T1000 (cell line): ENCODE measurements at places on chromosomes 2 and 18.

- DNase-seq: no peak
Measured at GRCh38 chr18:77099485-77100370, 32.9 kb downstream of the MBP start.

DNA sequence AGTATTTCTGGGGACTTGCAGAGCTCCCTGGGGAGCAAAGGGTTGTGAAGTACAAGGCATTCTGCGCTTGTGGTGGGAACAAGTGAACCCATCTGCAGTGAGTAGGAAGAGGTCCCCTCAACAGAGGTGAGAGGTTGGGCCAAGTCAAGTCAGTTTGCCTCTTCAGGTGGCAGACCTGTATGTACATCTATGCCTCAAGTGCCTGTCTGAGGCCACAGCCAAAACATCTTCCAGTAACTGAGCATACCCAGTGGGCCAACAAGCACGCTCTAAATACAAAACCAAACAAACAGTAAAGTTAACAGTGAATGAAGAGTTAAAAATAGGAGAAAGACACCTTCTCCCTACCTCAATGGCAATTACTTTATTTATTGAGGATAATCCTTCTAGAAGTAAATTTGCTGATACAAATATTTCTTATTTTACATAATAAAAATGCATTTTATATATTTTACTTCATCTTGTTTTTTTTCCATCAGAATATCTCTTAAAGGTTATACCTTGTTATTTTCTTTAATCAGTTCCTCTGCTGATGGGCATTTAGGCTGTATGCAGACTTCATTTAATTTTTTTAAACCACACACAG is 2.5 kb downstream of the GYPC start:
- DNase-seq: no peak

DNA sequence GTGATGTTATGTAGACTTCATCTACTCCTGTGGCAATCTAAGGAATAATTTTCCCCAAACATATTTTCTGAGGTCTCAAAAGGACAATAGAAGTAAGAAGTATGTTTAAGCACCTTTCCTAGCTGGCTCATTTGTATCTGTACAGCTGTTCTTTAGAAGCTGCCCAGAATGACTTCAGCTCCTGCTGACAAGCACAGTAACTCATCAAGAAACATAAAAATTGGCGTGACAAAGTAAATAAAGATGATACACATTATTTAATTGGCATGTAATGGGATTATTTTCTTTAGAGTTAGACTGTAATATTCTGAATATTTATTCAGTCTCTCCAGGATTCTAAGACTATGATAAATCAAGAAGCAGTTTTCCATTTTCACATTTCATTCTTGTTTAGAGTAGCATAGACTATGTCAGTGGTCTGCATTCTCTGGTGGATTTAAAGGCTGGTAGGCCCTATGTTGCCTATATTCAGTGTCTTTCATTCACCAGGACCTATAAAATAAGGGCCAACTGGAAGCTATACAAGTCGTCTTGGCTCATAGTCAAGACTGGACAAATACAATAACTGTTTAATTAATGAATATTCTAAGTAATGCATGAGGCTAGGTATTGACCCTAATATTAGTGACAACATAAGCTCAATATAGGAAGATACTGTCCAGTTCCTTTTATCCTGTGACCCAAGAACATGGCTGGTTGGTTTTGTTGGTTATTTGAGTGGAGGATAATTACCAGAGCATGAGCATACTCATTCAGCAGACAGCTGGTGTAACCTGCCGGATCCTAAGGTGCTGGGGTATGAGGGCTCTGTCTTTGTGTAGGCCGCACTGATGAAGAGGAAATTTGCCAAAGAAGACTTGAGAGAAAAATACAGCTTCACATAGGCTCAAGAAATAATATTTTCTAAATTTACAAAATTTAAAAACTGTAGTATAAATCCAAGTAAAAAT is 107.0 kb downstream of the PDE1A start:
- DNase-seq: no peak

DNA sequence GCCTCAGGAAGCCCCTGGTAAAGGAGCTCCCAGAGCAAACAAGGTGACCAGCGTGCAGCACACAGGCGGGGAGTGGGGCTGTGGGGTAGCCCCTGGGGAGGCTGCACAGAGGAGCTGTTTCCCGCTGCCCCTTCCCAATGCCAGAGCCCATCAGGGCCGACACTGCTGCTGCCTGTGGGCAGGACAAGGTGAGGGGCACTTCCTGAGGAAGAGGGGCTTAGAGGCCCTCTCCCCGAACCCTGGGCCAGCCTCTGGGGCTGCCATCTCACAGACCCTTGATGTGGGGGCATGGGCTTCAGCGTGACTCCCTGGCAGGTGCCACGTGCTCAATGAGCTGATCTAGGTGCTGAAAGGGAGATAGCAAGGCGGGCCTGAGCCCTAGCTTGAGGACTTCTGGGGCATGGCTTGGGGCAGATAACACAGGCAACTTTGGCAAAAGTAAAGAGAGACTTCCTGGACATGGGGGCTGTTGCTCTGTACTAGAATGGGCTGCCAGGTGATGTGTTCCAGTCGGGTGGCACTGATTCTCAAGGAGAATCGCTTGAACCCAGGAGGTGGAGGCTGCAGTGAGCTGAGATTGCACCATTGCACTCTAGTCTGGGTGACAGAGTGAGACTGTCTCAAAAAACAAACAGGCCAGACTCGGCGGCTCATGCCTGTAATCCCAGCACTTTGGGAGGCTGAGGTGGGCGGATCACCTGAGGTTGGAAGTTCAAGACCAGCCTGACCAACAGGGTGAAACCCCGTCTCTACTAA is 9.9 kb upstream of the KLF11 start:
- no peak for DNase-seq

- no peak for DNase-seq
Measured at GRCh38 chr2:170243118-170243837, 65.3 kb downstream of the MYO3B start.

- DNase-seq: no peak
Measured at GRCh38 chr2:208315081-208315788, 49.2 kb downstream of the PIKFYVE start.

GRCh38 chr18:5918205-5918858 is 23.0 kb upstream of the TMEM200C start:
- no peak for DNase-seq

GRCh38 chr2:157223624-157224205 is 33.8 kb upstream of the GALNT5 start:
- no peak for DNase-seq

DNA sequence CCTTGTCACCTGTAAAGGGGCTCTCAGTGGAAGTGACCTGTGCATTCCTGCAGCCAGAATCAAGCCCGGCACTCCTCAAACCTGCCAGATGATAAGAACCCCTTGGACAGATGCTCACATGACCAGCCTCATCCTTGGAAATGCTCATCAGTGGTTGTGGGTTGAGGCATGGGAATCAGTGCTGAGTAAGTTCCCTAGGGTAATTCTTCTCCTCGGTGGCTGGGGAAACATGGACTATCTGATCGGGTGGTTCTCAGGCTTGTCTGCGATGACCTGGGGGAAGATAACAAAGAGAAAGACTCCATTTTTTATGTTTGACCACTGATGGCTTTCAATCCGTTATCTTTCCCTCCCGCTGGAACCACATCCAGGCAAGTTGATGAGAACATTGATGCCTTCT is 84.0 kb downstream of the SPP2 start:
- DNase-seq: no peak

GRCh38 chr2:46125798-46126197 is 171.4 kb upstream of the EPAS1 start:
- no peak for DNase-seq

- DNase-seq: no peak
Measured at GRCh38 chr2:128781166-128781565, 462.5 kb upstream of the HS6ST1 start.

GRCh38 chr2:141493936-141494335 is 636.9 kb downstream of the LRP1B start:
- no peak for DNase-seq

DNA sequence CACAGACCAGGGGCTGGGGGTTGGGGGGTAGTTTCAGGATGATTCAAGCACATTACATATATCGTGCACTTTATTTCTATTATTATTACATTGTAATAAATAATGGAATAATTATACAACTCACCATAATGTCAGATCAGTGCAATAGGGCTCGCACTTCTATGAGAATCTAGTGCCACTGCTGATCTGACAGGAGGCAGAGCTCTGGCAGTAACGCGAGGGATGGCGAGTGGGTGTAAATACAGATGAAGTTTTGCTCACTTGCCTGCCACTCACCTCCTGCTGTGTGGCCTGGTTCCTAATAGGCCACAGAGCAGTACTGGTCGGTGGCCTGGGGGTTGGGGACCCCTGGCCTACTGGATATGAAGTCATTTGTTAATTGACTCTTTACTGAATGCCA is 190.5 kb downstream of the CLIP4 start:
- no peak for DNase-seq
